NCI-H2029 (cell line): ENCODE measurements at places on chromosomes 13 and 19.

GRCh38 chr13:84870190-84870589 lies 929.0 kb downstream of the SLITRK6 start:
- no peak for DNase-seq

- DNase-seq, result no peak
These were observed 70.7 kb downstream of the RGCC start for GRCh38 chr13:41528021-41528420.

GRCh38 chr13:29532821-29533220 lies 62.7 kb downstream of the SLC7A1 start:
- no peak for DNase-seq

- no peak for DNase-seq
These were observed 133.3 kb downstream of the USP12 start for GRCh38 chr13:27038323-27038722.

GRCh38 chr19:11137542-11138384 lies 17.8 kb downstream of the SPC24 start:
- peak; percentile 79 for DNase-seq

DNA sequence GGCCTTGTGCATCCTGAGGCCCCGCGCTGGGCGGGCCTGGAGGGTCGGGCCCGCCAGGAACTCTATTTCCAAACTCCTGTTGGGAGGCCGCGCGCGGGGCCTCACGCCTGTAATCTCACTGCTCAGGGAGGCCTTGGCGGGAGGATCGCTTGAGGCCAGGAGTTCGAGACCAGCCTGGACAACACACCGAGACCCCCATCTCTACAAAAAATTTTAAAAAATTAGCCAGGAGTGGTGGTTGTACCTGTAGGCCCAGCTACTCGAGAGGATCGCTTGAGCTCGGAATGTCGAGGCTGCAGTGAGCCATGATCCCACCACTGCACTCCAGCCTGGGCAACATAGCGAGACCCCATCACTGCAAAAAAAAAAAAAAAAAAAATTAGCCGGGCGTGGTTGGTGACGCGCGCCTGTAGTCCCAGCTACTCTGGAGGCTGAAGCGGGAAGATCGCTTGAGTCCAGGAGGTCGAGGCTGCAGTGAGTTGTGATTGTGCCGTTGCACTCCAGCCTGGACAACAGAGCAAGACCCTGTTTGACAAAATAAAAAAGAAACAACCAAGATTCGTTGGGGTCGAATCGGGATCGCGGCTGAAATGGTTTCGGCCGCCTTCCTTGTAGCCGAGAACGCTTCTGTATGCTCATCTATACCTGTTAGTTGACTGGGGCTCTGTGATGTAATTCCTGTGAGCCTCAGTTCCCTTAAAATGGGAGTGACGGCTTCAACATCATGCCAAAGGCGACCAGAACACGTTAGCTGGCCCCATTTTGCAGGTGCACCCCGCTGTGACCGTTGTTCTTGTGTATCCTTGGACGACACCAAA lies 636 bp downstream of the SF3A2 start:
- DNase-seq, result no peak

GRCh38 chr13:31951215-31951678 lies 80.3 kb upstream of the FRY start:
- peak; percentile 54 for DNase-seq

GRCh38 chr13:41637586-41637985 lies 180.2 kb downstream of the RGCC start:
- no peak for DNase-seq

- DNase-seq, result no peak
These were observed 250.2 kb upstream of the SLITRK1 start for GRCh38 chr13:84132491-84132890.

DNA sequence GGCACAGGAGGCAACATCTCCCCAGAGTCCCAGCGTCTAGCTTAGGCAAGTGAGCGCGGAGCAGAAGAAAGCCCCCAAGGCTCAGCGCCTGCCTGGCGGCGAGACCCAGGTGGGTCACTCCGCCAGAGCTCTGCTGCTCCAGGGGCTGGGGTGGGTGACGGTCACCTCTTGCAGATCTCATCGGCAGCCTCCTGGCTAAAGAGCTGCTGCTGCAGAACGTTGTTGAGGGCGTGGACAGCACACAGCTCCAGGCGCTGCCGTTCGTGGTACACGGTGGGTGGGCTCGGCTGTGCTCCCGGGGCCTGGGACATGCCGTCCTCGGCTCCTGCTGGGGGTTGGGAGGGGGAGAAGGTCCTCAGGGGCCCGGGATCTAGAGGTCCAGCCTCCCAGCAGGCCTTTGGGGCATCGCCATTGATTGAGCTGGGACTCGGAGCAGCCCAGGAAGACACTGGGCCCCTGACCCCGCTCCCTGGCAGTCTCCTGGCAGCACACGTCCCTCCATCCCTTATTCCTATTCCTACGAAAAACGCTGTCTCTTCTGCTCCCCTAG lies 795 bp downstream of the JOSD2 start:
- no peak for DNase-seq

GRCh38 chr19:18158467-18158866 lies 5.5 kb downstream of the PIK3R2 start:
- DNase-seq, result no peak

- no peak for DNase-seq
These were observed 1.5 kb upstream of the DAND5 start for GRCh38 chr19:12967907-12968306.

- peak; percentile 89 for DNase-seq
These were observed 2.8 kb downstream of the GIPR start for GRCh38 chr19:45670670-45671453.

DNA sequence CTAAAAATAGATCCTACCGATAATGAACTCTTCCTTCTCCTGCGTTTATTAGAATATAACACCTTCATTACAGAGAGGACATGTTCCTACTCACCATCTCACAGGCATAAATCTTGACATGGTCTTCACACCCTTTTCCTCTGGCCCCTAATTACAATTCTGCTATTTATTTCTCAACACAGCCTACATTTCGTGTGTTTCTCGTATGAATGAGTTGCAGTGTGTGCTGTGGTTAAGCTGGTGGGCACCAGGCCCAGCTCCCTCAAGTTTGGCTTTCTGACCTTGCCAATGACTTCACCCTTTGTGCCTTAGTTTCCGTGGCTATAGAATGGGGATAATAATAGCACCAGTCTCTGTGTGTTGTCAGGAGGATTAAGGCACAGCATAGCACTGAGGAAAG lies 12.3 kb upstream of the KATNAL1 start:
- no peak for DNase-seq

GRCh38 chr19:39422020-39422419 lies 9.6 kb downstream of the PLEKHG2 start:
- no peak for DNase-seq

GRCh38 chr19:49468199-49468598 lies 5.8 kb upstream of the FLT3LG start:
- DNase-seq, result no peak

DNA sequence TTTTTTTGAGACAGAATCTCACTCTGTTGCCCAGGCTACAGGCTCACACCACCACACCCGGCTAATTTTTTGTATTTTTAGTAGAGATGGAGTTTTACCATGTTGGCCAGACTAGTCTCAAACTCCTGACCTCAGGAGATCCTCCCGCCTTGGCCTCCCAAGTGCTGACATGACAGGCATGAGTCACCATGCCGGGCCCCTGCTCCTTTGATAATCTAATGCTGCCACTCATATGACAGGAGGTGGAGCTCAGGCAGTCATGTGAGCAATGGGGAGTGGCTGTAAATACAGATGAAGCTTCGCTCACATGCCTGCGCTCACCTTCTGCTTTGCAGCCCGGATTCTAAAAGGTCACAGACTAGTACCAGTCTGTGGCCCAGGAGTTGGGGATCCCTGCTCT lies 25.1 kb downstream of the ARHGEF18 start:
- no peak for DNase-seq

DNA sequence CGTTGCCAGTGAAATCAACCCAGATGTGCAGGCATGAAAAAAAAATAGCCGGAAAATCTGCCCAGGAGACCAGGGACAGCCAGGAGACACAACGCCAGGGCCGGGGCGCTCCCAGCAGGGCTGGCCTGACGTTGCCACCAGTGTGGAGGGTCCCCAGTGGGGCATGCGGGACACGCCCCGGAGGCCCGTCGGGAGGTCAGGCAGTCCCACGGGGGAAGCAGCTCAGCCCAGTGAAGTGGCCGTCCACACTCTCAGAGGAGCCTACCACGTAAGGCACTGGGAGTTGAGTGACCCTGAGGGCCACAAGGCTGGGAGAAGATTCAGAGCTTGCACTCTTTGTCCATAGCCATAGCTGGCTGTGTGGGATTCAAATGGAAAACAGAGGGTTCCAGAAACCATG lies 53.2 kb upstream of the GAS6 start:
- no peak for DNase-seq

DNA sequence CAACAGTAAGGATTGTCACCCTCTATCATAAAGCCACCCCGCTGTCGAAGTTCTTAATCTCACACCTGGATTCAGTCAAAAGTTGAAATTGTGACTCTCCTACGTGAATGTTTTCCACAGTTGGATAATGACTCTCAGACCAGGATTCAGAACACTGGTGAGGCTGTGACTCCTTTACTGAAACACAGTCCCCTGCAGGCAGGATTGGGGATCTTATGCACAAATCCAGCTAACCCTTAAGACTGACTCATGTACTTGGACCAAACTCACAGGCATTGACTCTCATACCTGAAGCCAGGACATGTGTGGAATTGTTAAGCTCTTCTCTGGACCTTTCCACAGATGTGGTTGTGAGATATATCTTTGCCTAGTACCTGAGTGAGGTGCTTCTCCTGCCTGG lies 46.8 kb downstream of the ZNF85 start:
- no peak for DNase-seq

DNA sequence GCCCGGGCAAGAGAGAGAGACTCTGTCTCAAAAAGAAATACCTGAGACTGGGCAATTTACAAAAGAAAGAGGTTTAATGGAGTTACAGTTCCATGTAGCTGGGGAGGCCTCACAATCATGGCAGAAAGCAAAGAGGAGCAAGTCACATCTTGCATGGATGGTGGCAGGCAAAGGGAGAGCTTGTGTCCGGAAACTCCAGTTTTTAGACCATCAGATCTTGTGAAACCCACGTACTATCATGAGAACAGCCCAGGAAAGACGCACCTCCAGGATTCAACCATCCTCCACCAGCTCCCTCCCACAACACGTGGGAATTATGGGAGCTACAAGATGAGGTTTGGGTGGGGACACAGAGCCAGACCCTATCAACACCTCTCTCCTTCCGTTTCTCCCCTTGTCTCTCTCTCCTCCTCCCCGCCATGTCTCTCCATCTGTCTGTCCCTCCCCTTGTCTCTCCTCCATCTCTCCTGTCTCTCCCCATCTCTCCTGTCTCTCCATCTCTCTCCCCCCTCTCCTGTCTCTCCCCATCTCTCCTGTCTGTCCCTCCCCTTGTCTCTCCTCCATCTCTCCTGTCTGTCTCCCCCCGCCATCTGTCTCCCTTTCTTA lies 10.0 kb downstream of the POLR2E start:
- no peak for DNase-seq

- DNase-seq, result no peak
These were observed 3.2 kb upstream of the ZNF850 start for GRCh38 chr19:36775768-36776167.

- DNase-seq, result peak; percentile 97
These were observed 49.7 kb downstream of the COMP start for GRCh38 chr19:18741124-18742121.

GRCh38 chr13:63463782-63464610 lies 2048.3 kb upstream of the PCDH20 start:
- DNase-seq, result no peak

GRCh38 chr13:27419328-27419727 lies 5.1 kb upstream of the GTF3A start:
- DNase-seq, result no peak

GRCh38 chr13:46871557-46871956 lies 25.3 kb downstream of the HTR2A start:
- DNase-seq, result no peak

DNA sequence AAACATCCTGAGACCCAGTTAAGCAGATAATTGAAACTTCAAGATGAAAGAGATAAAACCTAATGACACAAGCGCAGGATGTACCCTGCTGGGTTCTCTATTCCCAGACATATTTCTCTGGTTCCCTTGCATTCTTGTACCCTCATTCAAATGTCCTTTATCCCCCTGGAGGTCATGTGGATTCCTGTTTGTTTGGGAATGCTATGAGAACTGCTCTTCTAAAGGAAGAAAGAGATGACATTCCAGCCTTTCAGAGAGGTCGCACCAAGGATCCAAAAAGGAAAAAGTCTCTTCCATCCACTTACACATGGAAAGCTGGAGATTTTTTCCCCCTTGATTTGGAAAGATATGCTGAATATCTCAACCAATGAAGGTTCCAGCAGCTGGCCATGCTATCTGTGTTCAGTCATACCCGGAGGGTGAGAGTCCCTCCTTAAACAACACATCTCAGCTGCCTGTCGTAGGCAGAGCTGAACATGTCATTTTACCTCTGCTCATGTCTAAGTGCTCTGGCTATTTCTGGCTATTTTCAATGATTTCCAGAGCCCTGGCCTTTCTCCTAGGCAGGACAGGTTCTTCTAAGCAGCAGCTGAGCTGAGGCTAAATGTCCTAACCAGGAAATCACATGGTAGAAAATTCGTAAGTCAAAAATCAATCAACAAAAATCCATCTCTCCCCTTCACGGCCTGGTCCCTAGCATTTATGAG lies 52.5 kb downstream of the C13orf42 start:
- no peak for DNase-seq

DNA sequence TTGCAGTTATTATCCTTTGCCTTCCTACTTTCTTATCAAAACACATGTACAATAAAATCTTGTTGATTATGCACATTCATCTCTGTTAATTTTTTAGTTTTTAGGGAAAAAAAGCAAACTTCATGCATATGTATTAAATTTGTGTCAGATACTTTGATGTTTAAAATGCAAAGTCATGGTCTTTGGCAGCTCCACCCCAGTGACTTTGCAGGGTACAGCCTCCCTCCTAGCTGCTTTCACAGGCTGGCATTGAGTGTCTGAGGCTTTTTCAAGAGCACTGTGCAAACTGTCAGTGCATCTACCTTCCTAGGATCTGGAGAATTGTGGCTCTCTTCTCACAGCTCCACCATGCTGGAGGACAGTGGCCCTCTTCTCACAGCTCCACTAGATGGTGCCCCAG lies 1988.1 kb upstream of the PCDH20 start:
- DNase-seq, result no peak

- no peak for DNase-seq
These were observed 442 bp downstream of the REXO1 start for GRCh38 chr19:1847684-1848398.

- no peak for DNase-seq
These were observed 68.2 kb downstream of the CACNA1A start for GRCh38 chr19:13437919-13438618.

DNA sequence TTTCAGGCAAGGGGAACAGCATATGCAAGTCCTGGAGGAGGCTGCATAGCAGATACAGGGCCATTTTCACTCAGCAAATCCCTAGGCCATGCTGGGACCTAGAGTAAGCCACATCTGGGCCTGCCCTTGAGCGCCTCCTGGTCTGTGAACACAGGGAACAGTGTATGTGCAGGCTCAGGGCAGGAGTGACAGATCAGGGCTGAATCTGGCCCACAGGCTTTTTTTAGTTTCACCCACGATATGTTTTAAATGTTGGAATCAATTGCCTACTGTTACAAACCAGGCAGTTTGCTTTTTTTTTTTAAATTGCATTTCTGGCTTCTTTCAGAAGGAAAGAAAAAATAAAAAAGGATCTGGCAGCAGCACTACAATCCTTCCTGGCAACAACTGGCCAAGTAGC lies 1.5 kb upstream of the TMEM145 start:
- DNase-seq, result no peak
